Tongue (tissue), 3 donors: ENCODE measurements at places on chromosomes 2 and 18.
A peak's percentile ranks its signal among the peaks of the same experiment; 100 is the strongest.

- DNase-seq, result no peak
These were observed 95.8 kb downstream of the TMEFF2 start for GRCh38 chr2:192098814-192099491.

DNA sequence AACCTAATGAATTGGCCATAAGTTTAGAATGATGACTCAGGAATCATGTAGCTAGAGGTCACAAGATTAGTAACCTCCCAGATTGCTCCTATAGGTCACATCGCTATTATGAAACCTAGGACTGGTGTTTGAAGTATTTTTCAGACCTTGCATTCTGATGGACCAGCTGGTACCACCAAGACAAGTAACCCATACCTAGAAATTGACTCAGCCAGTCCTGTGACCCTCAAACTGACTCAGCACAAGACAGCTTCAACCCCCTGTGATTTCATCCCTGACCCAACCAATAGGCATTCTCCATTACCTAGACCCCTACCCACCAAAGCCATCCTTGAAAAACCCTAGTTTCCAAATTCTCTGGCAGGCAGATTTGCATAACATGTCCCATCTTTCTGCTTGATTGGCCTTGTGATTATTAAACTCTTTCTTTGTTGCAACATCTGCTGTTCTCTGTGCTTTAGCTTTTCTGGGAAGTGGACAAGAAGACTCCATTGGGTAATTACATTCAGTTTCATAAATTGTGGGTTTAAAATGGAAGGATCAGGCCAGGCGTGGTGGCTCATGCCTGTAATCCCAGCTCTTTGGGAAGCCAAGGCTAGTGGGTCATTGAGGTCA is 254.9 kb downstream of the IRS1 start:
- DNase-seq, result no peak

DNA sequence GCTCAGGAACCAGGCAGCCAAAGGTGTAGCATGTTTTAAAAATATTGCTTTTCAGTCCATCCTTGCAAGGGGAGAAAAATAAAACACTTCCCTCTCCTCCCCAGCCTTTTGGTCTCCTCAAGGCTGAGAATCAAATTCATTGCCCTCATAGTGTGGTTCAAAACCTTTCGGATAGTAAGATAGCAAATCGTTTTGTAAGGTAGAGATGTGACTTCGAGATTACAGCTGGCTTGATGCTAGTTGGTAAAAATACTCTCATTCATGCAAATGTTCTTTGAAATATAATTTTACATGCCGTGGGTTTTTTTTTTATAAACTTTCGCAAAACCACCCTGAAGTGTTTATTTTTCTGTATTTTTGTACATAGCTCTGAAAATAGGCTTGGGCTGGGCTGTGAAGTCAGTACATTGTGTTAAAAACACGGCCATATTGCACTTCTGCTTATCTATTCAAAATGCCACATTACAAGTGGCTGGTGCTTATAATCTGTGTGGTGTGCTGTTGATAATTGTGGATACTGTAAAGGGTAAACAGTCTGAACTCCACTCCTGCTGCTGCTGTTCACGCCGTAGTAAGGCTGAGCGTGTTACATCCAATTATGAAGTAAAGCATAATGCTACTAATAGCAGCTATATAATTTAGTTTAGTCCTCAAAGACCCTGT is 172.0 kb upstream of the SIX3 start:
- DNase-seq, result no peak

GRCh38 chr2:237691908-237692600 is 64.7 kb downstream of the LRRFIP1 start:
- DNase-seq, result peak; percentile 95

DNA sequence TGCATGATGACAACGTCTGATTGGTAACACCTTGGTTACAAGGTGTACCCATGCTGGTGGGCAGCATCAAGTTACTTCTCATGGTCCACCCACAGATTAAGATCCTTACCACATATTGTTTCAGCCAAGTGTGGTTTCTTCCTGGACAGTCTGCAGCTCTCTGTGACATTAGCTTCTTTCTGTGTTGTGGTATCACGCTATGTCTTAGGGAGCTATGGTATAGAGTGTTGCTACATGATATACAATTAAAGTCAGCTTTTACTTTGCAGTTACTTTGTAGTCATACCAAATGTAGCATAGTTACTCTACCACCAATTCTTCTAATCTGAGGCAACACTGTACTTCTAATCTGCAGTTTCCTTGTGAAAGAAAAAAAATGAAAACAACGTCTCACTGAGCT is 48.8 kb downstream of the ZCCHC2 start:
- no peak for DNase-seq
